Activated naive CD8-positive, alpha-beta T cell treated with anti-CD3 and anti-CD28 coated beads, Interleukin-2, amount 50 U/mL, for 24 hours (primary cell): ENCODE measurements at places on chromosomes 3 and 15.

GRCh38 chr3:156575641-156576040 is 20.7 kb upstream of the SSR3 start:
- no peak for DNase-seq

- DNase-seq = no peak
These were observed 84.6 kb downstream of the MESD start for GRCh38 chr15:80904998-80905397.

- DNase-seq = no peak
These were observed 21.6 kb downstream of the ARHGAP31 start for GRCh38 chr3:119315600-119316312.

DNA sequence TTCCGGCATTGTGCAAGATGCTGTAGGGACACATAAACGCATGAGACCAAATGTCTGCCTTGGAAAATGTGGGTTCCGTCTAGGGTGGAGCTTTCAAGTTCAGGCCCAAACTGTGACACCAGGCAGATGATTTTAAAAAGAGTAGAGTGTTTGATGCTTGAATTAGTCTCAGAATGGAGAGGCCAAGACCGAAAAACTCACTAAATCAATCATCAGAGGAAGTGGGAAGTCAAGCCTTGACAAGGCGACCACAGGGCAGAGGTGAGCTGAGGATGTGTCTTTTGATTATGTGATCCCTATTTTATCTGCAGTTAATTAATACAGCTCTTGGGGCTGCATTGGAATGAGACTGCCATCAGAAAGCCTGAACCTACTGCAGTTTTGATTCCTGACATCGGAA is 275.4 kb downstream of the ABHD5 start:
- no peak for DNase-seq

GRCh38 chr3:73950865-73951558 is 326.3 kb upstream of the PDZRN3 start:
- DNase-seq = no peak

- DNase-seq = peak; percentile 60
These were observed 3.2 kb downstream of the ZDHHC19 start for GRCh38 chr3:196207833-196208607.

GRCh38 chr15:72058585-72058984 is 59.4 kb downstream of the MYO9A start:
- no peak for DNase-seq

DNA sequence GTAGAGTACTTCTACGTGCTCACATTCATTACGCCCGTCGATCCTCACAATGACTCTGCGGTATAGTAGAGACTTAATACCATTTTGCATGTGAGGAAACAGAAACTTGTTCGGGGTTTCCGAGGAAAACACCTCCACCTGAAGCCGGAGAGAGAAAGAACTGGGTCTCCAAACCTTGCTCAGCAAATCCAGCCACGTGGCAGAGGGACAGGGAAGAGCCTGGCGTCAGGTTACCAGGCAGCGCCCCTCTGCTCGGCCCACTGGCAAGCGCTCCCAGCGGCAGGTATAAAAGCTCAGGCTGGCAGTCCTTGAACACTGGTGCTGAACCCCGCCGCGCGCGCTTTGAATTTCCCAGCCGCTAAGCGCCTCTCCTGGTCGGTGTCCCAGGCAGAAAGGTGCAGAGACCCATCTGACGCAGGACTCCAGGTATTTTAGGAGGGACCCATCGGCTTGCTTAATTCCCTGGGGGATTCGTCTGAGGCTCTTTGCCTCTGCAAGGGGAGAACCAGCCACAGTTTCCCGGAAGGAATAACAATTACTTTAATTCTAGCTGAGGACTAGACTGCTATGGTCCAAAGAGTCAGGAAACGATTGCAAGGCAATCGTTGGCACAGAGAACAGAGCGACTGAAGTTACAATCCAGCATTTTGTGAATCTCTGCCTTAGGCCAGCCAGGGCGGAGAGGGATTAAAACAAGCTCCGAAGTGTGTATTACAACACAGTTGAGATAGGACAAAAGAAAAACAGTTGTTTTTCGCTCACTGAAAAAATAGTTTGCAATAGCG is at the start of gene C2CD4A:
Gene C2CD4A, plus strand, starts transcription at position 315 of the 785 bp plus-strand sequence. CDS start 637 bp downstream, outside the sequence.
- DNase-seq = peak; percentile 67

DNA sequence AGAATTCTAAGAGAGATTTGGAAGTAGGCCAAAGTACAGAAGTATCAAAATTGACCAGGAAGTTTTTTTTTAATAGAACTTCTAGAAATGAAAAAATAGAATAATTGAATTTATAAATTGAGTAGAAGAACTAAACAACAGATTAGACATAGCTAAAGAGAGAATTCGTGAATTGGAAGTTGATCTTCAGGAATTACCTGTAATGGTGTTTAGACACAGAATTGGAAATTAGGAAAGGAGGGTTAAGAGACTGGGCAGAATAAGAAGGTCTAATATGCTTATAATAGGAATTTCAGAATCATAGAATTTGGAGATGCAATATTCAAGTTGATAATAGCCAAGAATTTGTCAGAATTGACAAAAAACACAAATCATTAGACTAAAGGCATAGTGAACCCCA is 16.2 kb downstream of the ACVR2B start:
- DNase-seq = no peak

DNA sequence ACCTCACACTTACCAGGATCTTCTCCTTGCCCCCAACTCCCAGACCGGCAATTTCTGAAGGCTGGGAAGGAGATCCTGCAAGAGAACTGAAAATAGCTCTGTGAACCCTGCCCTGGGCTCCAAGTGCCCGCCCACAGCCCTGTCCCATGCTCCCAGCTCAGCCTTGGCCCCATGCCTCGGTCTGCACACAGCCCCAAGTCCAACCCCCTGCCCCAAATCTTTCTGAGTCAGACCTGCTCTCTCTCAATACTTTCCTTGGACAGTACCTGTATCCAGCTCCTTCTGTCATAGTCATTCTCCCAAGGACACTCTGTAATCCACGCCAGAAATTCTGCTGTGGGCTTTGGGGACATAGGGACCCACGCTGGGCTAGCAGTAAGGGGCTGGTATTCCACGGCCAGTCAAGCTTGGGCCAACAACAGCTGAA is 6.3 kb upstream of the SMAD3 start:
- DNase-seq = no peak

DNA sequence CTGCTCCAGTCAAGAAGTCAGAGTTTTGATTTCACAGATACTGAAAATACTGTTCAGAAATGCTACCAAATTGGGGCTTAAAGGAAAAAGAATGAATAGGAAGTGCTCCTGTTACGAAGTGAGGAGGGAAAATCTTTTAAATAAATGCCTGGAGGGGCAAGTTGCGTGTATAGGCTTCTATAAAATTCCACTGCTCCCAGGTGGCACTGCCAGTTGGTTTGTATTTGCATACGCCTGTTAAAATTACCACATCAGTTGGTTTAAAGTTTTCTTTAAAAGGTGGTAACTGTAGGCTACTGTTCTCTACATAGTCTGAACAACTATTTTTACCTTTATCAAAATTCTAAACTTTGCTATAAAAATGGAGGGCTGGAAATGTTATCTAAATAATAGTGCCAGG is 123.5 kb downstream of the DLG1 start:
- DNase-seq = no peak

- no peak for DNase-seq
These were observed 92.4 kb downstream of the KBTBD8 start for GRCh38 chr3:67090474-67090873.

- DNase-seq = no peak
These were observed 216.9 kb upstream of the DCBLD2 start for GRCh38 chr3:99118381-99118780.
